ENCODE measurements at places on chromosomes 3 and 15. TPM values are rescaled to one million over a fixed set of nuclear protein-coding genes. Genes with fewer than 3 reads are reported as not detected.
A peak's percentile ranks its signal among the peaks of the same experiment; 100 is the strongest.

DNA sequence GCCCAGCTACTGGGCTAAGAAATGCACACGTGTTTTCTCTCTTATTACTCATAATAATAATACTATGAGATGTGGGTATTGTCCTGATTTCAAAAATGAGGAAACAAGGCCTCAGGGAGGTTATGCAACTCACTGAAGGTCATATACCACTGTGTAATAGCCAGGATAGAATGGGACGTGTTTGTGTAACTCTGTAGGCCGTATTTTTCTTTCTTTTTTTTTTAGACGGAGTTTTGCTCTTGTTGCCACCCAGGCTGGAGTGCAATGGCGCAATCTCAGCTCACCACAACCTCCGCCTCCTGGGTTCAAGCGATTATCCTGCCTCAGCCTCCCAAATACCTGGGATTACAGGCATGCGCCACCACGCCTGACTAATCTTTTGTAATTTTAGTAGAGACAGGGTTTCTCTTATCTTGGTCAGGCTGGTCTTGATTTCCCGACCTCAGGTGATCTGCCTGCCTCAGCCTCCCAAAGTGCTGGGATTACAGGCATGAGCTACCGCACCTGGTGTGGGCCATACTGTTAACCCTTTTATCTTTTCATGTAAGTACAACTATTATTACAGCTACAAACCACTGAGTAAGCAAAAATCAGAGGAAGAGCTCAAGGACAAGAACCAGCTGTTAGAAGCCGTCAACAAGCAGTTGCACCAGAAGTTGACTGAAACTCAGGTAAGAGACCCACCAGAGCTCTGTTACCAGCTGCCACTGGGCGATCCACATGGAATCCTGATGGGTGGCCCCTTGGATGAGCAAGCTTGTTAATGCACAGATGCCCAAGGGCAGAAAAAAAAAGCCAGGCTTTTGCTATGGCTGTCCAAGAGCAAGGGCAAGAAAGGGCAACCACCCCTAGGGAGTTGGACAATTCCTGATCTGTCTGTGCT, 6.7 kb downstream of the KNSTRN start:
- H3K27ac ChIP-seq = peak overlapping the region; percentile 15
- peaks cover 6% of the 10 kb centered on the region for H3K4me1 ChIP-seq
- H3K36me3 ChIP-seq = peaks cover 57% of the 10 kb centered on the region
- H3K27me3 ChIP-seq = no peaks in the 10 kb centered on the region
- no peak overlapping the region for H3K4me3 ChIP-seq

- no peaks in the 10 kb centered on the region for H3K36me3 ChIP-seq
- DNase-seq = no peak
- H3K27ac ChIP-seq = no peak overlapping the region
- no peaks in the 10 kb centered on the region for H3K4me1 ChIP-seq
- no peak overlapping the region for H3K4me3 ChIP-seq
Measured at GRCh38 chr15:36709653-36710052, 130.2 kb downstream of the CDIN1 start.

- H3K27me3 ChIP-seq = no peaks in the 10 kb centered on the region
- no peak overlapping the region for H3K4me3 ChIP-seq
- no peaks in the 10 kb centered on the region for H3K4me1 ChIP-seq
Measured at GRCh38 chr3:118577055-118577777, 457.4 kb downstream of the IGSF11 start.

The SOX14 gene
- total RNA-seq = not detected

The GOLGA8T gene
- total RNA-seq = 2.0 TPM

The EXD1 gene
- not detected for total RNA-seq

The CBLB gene
- total RNA-seq = 31.6 TPM

The TRPM7 gene
- total RNA-seq = 32.5 TPM

DNA sequence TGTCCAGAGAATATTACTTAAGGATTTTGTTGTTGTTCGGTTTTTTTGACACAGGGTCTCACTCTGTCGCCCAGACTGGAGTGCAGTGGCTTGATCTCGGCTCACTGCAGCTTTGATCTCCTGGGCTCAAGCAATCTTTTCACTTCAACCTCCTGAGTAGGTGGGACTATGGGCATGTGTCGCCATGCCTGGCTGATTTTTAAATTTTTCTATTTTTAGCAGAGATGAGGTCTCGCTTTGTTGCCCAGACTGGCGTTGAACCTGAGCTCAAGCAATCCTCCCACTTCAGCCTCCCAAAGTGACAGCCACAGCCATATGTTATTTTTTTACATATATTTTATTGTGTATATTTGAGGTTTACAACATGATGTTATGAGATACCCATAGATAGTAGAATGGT, 86.8 kb upstream of the UMPS start:
- no peaks in the 10 kb centered on the region for H3K27me3 ChIP-seq
- H3K4me3 ChIP-seq = no peak overlapping the region
- H3K4me1 ChIP-seq = no peaks in the 10 kb centered on the region
- DNase-seq = no peak
- H3K27ac ChIP-seq = no peak overlapping the region
- H3K36me3 ChIP-seq = no peaks in the 10 kb centered on the region

DNA sequence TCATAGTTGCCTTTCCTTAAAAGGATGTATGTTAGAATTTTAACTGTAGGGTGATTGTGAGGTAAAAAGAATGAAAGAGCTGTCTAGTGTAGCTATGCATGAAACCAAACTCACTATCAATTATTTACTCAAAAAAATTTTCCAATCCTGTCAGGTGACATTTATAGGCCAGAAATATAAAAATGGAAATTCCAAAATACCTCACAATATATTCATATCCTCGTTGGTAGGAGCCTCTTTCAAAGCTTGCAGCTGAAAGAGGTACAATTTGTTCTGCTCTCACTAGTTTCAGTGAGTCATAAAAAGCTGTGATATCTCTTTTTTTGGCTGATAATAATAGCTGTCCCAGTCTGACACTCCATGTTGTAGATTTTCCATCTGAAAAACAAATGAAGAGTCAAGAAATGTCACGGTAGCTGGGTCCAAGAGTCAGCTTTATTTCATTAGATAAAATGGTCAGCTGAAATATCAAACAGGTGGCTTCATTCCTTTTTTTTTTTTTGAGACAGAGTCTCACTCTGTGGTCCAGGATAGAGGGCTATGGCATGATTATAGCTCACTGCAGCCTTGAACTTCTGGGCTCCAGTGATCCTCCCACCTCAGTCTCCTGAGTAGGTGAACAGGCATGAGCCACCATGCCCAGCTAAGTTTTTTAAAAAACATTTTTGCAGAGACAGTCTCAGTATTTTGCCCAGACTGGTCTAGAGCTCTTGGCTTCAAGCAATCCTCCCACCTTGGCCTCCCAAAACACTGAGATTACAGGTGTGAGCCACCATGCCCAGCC, 50.8 kb upstream of the XRN1 start:
- H3K36me3 ChIP-seq = peaks cover 10% of the 10 kb centered on the region
- no peaks in the 10 kb centered on the region for H3K4me1 ChIP-seq
- no peaks in the 10 kb centered on the region for H3K27me3 ChIP-seq
- no peak overlapping the region for H3K4me3 ChIP-seq
- H3K27ac ChIP-seq = no peak overlapping the region

DNA sequence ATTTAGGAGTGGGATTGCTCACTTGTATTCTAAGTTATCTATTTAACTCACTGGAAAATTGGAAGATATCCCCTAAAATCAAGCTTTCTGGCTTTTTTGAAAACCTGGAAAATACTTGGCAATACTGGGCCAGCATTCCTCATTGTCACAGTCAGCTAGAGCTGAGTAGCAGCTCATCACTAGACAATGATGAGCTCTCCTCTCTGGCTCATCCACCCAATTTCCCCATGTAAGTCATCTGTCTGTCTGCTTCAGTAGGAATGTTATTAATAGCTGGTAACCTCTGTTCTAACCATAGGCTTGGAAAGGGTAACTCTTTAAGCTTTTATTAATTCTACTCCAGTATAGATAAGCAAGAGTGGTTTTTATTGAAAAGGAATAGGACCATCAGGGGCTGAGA, 39.7 kb upstream of the PIK3R4 start:
- no peaks in the 10 kb centered on the region for H3K36me3 ChIP-seq
- H3K4me3 ChIP-seq = no peak overlapping the region
- H3K27me3 ChIP-seq = no peaks in the 10 kb centered on the region
- no peak overlapping the region for H3K27ac ChIP-seq

- H3K4me3 ChIP-seq = no peak overlapping the region
- H3K36me3 ChIP-seq = no peaks in the 10 kb centered on the region
- no peak overlapping the region for H3K27ac ChIP-seq
- peaks cover 4% of the 10 kb centered on the region for H3K4me1 ChIP-seq
- H3K27me3 ChIP-seq = no peaks in the 10 kb centered on the region
- no peak for DNase-seq
Measured at GRCh38 chr3:193831495-193832455, 238.8 kb downstream of the OPA1 start.

The TRAT1 gene
- 0.77 TPM for total RNA-seq

The TM6SF1 gene
- 17.0 TPM for total RNA-seq

DNA sequence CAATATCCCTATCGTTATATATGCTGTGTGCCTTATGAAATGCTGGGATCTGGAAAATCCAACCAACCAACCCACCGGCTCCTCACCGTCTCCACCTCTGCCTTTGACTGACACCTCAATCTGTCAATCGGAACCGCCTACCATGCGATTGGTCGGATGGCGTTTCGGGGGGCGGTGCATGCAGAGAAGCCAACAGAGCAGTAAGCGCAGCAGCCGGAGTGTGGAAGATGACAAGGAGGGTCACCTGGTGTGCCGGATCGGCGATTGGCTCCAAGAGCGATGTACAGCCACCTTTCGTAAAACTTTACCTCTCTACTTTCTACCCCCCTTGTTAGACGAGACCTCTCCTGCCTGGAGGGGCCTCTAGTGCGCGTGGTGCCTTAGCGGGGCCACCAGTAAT, 6.3 kb downstream of the CLK3 start:
- no peak overlapping the region for H3K4me3 ChIP-seq
- H3K27me3 ChIP-seq = no peaks in the 10 kb centered on the region
- H3K36me3 ChIP-seq = peaks cover 78% of the 10 kb centered on the region
- H3K4me1 ChIP-seq = peaks cover 44% of the 10 kb centered on the region
- H3K27ac ChIP-seq = no peak overlapping the region

DNA sequence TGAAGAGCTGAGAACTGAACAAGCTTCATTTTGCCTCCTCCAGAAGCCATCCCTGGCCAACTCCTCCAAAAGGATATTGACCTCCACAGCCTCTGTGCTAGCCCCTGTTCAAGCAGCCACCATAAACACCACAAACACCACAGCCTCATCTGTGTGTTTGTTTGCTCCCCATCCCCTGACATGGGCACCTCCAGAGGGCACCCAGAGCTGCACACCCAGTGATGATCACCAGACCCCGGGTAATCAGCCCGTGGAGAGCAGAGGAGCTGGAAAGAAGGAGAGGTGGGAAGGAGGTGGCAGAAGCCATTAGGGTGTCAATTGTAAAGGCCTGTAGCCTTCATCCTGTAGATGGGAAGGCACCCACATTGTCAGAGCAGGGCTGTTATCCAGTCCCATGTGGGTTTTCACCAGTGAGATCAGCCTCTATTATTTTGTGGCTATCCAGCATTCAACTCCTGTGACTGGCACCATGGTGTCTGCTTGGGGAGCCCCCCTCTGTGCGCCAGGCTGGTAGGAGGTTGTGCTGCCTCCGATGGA, 6.8 kb upstream of the WNT7A start:
- no peak overlapping the region for H3K4me3 ChIP-seq
- peaks cover 8% of the 10 kb centered on the region for H3K4me1 ChIP-seq
- DNase-seq = no peak
- H3K27ac ChIP-seq = no peak overlapping the region

The C3orf70 gene
- total RNA-seq = 1.5 TPM

DNA sequence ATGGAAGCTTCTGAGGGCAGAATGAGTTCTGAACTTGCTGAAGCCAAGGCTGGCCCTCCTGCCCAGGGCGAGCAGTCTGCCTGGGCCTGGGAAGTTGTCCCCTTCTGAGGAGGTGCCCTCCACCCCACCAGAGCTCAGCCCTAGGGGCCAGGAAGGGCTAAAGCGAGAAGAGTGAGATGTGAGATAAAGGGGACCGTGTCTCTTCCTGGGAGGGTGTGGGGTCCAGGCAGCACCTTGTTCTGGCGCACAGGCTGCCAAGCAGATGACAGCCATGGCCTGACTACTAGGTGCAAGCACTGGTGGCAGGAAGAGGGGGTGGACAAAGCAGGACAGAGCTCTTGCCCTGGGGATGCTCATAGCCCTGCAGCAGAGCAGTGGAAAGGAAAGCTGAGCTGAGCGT, 3.7 kb downstream of the PAK6 start:
- no peak for DNase-seq
- peaks cover 19% of the 10 kb centered on the region for H3K4me1 ChIP-seq
- no peaks in the 10 kb centered on the region for H3K36me3 ChIP-seq
- no peaks in the 10 kb centered on the region for H3K27me3 ChIP-seq
- H3K27ac ChIP-seq = no peak overlapping the region

The SNX22 gene
- 9.6 TPM for total RNA-seq

GRCh38 chr3:159982442-159982974, 6.1 kb upstream of the IL12A start:
- no peaks in the 10 kb centered on the region for H3K36me3 ChIP-seq
- no peak overlapping the region for H3K27ac ChIP-seq

The HIGD2B gene
- not detected for total RNA-seq

DNA sequence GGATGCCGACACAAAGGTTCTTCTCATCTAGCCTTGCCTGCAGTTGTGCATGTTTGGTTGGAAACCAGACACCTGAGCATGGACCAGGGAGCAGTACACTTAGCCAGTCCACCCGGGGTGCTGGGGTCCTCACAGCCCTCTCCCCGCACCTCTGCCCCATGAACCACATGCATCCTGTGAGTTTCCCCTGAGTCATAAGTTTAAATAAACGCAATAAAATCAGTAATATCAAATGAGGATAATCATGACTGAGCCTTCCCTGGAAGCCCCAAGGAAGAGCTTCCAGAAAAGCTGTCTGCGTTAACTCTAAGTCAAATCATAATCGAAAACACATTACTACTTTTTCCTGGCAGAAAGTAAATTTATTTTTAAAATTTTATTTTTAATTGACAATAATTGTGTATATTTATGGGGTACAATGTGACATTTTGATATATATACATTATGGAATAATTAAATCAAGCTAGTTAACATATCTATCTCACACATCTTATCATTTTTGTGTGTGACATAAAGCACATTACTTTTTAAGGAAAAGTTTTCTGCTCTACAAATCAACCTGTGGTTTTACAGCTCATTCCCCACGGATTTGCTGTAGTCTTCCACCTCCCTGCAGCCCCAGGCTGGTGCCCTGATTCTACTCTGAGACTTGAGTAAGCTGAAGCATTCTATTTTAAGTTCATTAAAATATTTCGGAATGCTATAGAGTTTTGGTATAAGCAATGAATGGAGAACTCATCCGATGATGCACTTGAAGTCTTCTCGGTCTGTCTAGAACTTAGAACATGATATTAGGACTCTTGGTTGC, 166.0 kb upstream of the EIF1B start:
- no peak overlapping the region for H3K27ac ChIP-seq

DNA sequence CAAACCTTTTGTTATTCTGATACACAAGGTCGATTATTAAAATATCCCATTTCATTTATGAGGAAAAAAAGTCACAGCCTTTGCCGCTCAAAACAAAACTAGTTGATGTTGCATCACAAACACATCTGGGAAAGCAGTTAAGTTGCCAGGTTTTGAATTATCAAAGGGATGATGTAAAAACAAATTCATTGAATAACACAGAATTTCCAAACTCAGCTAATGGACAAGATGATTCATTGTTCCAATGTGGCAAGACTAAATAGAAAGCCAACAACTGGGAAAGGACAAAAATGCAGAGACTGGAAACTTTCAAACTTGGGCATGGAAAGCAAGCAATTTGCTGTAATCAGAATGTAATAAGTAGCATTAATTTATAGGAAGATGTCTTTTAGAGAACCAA, 610.0 kb upstream of the ZNF385D start:
- no peaks in the 10 kb centered on the region for H3K27me3 ChIP-seq
- H3K4me3 ChIP-seq = no peak overlapping the region
- H3K27ac ChIP-seq = no peak overlapping the region
